T-cell (primary cell): ENCODE measurements at places on chromosomes 13 and 19. TPM values are rescaled to one million over a fixed set of nuclear protein-coding genes. Genes with fewer than 3 reads are reported as not detected.

The CGB5 gene
- total RNA-seq: not detected

The SLC10A2 gene
- total RNA-seq: not detected

The MRPL4 gene
- total RNA-seq: 53.1 TPM

The PDX1 gene
- total RNA-seq: not detected

The CNMD gene
- not detected for total RNA-seq

The SHC2 gene
- 0.66 TPM for total RNA-seq

The C19orf67 gene
- 0.53 TPM for total RNA-seq

The CGB8 gene
- not detected for total RNA-seq

The ZNF808 gene
- 46.7 TPM for total RNA-seq

The MEIS3 gene
- total RNA-seq: 0.32 TPM

The LIM2 gene
- total RNA-seq: not detected
